ENCODE measurements at places on chromosomes 2 and 18. TPM values are rescaled to one million over a fixed set of nuclear protein-coding genes. Genes with fewer than 3 reads are reported as not detected.

The ZSWIM2 gene
- total RNA-seq: under 0.01 TPM

The OSBPL6 gene
- 0.96 TPM for total RNA-seq

The TMBIM1 gene
- 124 TPM for total RNA-seq

The POTEC gene
- under 0.01 TPM for total RNA-seq

The TGFBRAP1 gene
- 14.4 TPM for total RNA-seq

The ARHGAP25 gene
- total RNA-seq: 5.6 TPM

The BCL11A gene
- total RNA-seq: 0.19 TPM

The SPOPL gene
- 19.7 TPM for total RNA-seq

The CMPK2 gene
- 0.38 TPM for total RNA-seq

The GBX2 gene
- not detected for total RNA-seq

The NBAS gene
- 90.7 TPM for total RNA-seq

The GAD1 gene
- total RNA-seq: under 0.01 TPM

The CD8B2 gene
- not detected for total RNA-seq

The IL37 gene
- total RNA-seq: not detected

The RMND5A gene
- 25.1 TPM for total RNA-seq

The MYO5B gene
- total RNA-seq: 0.28 TPM

The NMUR1 gene
- under 0.01 TPM for total RNA-seq

The RNF144A gene
- total RNA-seq: 0.56 TPM

The CYP26B1 gene
- total RNA-seq: 0.19 TPM

The PTPRN gene
- total RNA-seq: 12.7 TPM

The REEP1 gene
- under 0.01 TPM for total RNA-seq

The MARCO gene
- not detected for total RNA-seq

The SMIM21 gene
- not detected for total RNA-seq

The TCF7L1 gene
- 2.3 TPM for total RNA-seq

The SPC25 gene
- 8.6 TPM for total RNA-seq

The LAMA3 gene
- total RNA-seq: 4.8 TPM

The RAD51AP2 gene
- under 0.01 TPM for total RNA-seq

The EVX2 gene
- not detected for total RNA-seq

The ZAP70 gene
- not detected for total RNA-seq

The CFC1 gene
- not detected for total RNA-seq

The RBM43 gene
- total RNA-seq: 2.7 TPM

The SERPINB13 gene
- total RNA-seq: not detected

The ARL4C gene
- 38.2 TPM for total RNA-seq

The CD207 gene
- total RNA-seq: not detected

The IDH1 gene
- 107 TPM for total RNA-seq

The RIT2 gene
- total RNA-seq: not detected

The ASB18 gene
- total RNA-seq: not detected

The KIDINS220 gene
- 72.5 TPM for total RNA-seq

The ATRAID gene
- total RNA-seq: 136 TPM

The TFCP2L1 gene
- total RNA-seq: 0.19 TPM

The ANKRD30BL gene
- total RNA-seq: not detected

The CRYGC gene
- not detected for total RNA-seq

The AGAP1 gene
- 14.1 TPM for total RNA-seq

The FN1 gene
- 5,379 TPM for total RNA-seq

The NRP2 gene
- total RNA-seq: 9.2 TPM

The PLEKHH2 gene
- total RNA-seq: 11.6 TPM

The LRRC30 gene
- not detected for total RNA-seq

The UGT1A9 gene
- under 0.01 TPM for total RNA-seq

Measured in regular cardiac myocyte (primary cell).